Central memory CD8-positive, alpha-beta T cell (primary cell): ENCODE measurements at places on chromosomes 12 and 14.

GRCh38 chr12:78229591-78230101 is 399.0 kb downstream of the NAV3 start:
- no peaks in the 10 kb centered on the region for H3K27me3 ChIP-seq
- no peak overlapping the region for H3K4me3 ChIP-seq
- no peak overlapping the region for H3K27ac ChIP-seq
- peaks cover 2% of the 10 kb centered on the region for H3K36me3 ChIP-seq
- no peak for DNase-seq
- H3K4me1 ChIP-seq = no peaks in the 10 kb centered on the region

- no peak overlapping the region for H3K27ac ChIP-seq
- H3K27me3 ChIP-seq = peaks cover 11% of the 10 kb centered on the region
- no peaks in the 10 kb centered on the region for H3K4me1 ChIP-seq
- H3K4me3 ChIP-seq = no peak overlapping the region
Measured at GRCh38 chr12:79547044-79547734, 143.6 kb downstream of the PAWR start.

DNA sequence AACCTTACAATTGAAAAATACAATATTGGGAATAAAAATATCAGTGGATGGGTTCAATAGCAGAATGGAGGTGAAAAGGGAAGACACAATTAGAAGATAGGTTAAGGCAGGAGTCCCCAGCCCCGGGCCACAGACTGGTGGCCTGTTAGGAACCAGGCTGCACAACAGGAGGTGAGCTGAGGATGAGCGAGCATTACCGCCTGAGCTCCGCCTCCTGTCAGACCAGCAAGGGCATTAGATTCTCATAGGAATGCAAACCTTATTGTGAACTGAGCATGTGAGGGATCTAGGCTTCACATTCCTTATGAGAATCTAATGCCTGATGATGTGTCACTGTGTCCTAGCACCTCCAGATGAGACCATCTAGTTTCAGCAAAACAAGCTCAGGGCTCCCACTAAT is 27.3 kb upstream of the ST8SIA1 start:
- no peaks in the 10 kb centered on the region for H3K27me3 ChIP-seq
- no peaks in the 10 kb centered on the region for H3K4me1 ChIP-seq
- no peak for DNase-seq
- peaks cover 1% of the 10 kb centered on the region for H3K36me3 ChIP-seq
- no peak overlapping the region for H3K4me3 ChIP-seq

GRCh38 chr12:104603545-104603973 is 146.8 kb downstream of the CHST11 start:
- H3K4me3 ChIP-seq = peak overlapping the region; percentile 32
- no peak for DNase-seq
- peaks cover 15% of the 10 kb centered on the region for H3K36me3 ChIP-seq
- H3K27ac ChIP-seq = peak overlapping the region; percentile 75
- H3K4me1 ChIP-seq = peaks cover 81% of the 10 kb centered on the region
- H3K27me3 ChIP-seq = no peaks in the 10 kb centered on the region

GRCh38 chr14:36835128-36835527 is 173.5 kb downstream of the PAX9 start:
- no peak for DNase-seq
- H3K27ac ChIP-seq = no peak overlapping the region
- H3K27me3 ChIP-seq = no peaks in the 10 kb centered on the region
- H3K36me3 ChIP-seq = no peaks in the 10 kb centered on the region
- no peaks in the 10 kb centered on the region for H3K4me1 ChIP-seq

DNA sequence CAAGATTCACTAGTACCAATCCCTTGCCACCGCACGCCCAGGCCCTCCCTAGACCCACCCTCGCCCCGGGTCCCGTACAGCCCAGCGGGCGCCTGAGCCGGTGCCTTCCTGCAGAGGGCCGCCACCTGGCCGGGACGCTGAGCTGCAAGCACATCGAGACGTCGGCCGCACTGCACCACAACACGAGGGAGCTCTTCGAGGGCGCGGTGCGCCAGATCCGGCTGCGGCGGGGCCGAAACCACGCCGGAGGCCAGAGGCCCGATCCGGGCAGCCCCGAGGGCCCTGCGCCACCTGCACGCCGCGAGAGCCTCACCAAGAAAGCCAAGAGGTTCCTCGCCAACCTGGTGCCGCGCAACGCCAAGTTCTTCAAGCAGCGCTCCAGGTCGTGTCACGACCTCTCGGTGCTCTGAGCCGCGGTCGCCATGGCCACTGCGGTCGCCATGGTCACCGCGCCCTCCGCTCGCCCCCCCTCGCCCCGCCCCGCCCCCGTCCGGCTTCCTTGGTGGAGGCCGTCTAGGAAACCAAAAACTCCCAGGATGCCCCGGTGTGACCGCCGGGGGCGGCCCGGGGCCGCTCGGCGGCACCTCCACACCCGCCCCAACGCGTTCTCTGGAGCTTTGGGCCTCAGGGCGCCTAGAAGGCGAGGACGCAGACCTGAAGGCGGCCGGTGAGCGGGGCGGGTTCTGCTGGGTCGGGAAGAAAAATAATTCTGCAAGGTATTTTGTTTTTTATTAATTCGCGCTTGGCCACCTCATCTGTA is 3.7 kb downstream of the REM2 start:
- peaks cover 5% of the 10 kb centered on the region for H3K36me3 ChIP-seq
- peak overlapping the region; percentile 74 for H3K4me3 ChIP-seq
- no peaks in the 10 kb centered on the region for H3K27me3 ChIP-seq
- H3K4me1 ChIP-seq = peaks cover 27% of the 10 kb centered on the region

DNA sequence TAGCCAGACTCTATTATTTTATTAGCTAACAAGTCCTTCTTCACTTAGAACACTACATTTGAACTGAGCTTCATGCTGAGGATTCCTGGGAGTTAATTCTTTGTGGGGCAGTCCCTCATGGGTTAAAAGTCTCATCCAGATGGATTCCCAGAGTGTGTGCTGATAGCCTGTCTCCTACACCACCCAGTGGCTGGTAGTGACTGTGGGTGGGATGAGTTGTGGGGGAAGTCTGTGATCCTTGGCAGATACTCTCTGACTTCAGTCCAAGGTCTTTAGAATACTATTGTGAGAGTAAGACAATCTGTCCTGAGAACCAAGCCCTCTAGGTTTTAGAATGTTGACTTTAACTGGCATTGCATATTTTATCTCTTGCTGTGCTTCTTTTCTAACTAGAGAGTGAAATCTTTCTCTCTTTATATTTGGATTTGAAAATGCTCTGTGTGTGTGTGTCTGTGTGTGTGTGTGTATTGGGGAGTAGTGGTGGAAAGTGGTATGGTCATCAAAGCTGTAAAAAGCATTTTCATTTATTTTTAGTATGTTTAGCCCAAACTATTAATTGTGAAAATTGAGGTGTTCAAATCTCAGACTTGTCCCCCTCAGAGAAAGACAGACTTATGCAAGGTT is 37.3 kb downstream of the AKAP6 start:
- H3K4me1 ChIP-seq = no peaks in the 10 kb centered on the region
- no peak overlapping the region for H3K4me3 ChIP-seq
- no peak overlapping the region for H3K27ac ChIP-seq
- no peaks in the 10 kb centered on the region for H3K36me3 ChIP-seq
- H3K27me3 ChIP-seq = no peaks in the 10 kb centered on the region

- no peak overlapping the region for H3K4me3 ChIP-seq
- no peak for DNase-seq
- no peaks in the 10 kb centered on the region for H3K4me1 ChIP-seq
- H3K36me3 ChIP-seq = peaks cover 2% of the 10 kb centered on the region
Measured at GRCh38 chr12:84910549-84911241, 1.9 kb downstream of the SLC6A15 start.

GRCh38 chr14:23438101-23438971 is 2.9 kb upstream of the MYH7 start:
- H3K4me1 ChIP-seq = no peaks in the 10 kb centered on the region
- peaks cover 24% of the 10 kb centered on the region for H3K27me3 ChIP-seq
- peaks cover 3% of the 10 kb centered on the region for H3K36me3 ChIP-seq
- no peak overlapping the region for H3K27ac ChIP-seq

- H3K27me3 ChIP-seq = no peaks in the 10 kb centered on the region
- no peak overlapping the region for H3K4me3 ChIP-seq
- no peak for DNase-seq
- no peak overlapping the region for H3K27ac ChIP-seq
- H3K36me3 ChIP-seq = no peaks in the 10 kb centered on the region
- H3K4me1 ChIP-seq = no peaks in the 10 kb centered on the region
Measured at GRCh38 chr12:115697340-115697739, 580.2 kb downstream of the MED13L start.

- DNase-seq = no peak
- no peaks in the 10 kb centered on the region for H3K27me3 ChIP-seq
- no peak overlapping the region for H3K4me3 ChIP-seq
- H3K36me3 ChIP-seq = no peaks in the 10 kb centered on the region
Measured at GRCh38 chr14:62778310-62778709, 266.9 kb downstream of the KCNH5 start.

DNA sequence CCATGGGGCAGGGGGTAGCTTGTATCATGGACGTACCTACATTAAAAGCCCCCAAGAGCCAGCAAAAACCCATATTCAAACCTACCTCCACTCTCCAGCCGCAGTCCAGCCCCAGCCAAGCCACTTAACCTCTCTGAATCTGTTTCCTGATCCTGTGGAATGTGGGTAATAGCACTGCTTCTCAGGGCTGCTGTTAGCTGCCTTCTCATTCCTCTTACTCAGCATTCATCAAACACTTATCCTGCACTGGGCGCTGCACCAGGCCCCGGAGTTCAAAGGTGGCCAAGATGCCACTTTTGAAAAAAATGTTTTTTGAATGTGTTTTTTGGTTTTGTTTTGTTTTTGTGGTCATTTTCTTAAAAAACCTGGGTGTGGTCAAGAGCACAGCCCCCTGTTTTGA is 237.4 kb downstream of the CHST11 start:
- peak overlapping the region; percentile 77 for H3K27ac ChIP-seq
- H3K36me3 ChIP-seq = peaks cover 9% of the 10 kb centered on the region
- no peaks in the 10 kb centered on the region for H3K27me3 ChIP-seq
- peaks cover 76% of the 10 kb centered on the region for H3K4me1 ChIP-seq
- peak overlapping the region; percentile 47 for H3K4me3 ChIP-seq

DNA sequence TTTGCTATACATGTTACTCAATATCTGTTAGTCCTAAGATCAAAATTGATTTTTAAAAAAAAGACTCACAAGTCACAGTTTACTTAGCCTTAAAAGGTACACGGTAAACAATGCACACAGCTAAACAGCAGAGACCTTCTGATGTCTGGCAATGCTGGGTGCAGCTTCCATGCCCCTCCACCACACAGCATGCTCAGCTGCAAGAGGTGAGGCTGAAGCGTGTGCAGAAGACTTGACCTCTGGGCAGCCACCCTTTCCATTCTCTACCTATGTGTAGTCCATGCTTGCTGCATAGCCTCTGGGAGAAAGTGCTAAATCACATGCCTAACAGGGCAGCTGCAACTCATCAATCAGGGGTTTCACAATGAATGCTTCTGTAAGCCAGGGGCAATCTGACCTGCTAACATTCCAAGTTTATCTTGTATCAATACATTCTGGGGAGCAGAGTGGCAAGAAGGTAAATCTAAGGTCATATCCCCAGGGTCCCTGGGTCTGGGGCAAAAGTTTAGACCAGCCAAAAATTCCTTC is 44.5 kb upstream of the AMN1 start:
- no peak for DNase-seq
- peaks cover 7% of the 10 kb centered on the region for H3K4me1 ChIP-seq
- no peaks in the 10 kb centered on the region for H3K36me3 ChIP-seq
- H3K4me3 ChIP-seq = no peak overlapping the region
- H3K27ac ChIP-seq = peak overlapping the region; percentile 53
- H3K27me3 ChIP-seq = no peaks in the 10 kb centered on the region

- no peak overlapping the region for H3K4me3 ChIP-seq
- no peaks in the 10 kb centered on the region for H3K27me3 ChIP-seq
- H3K27ac ChIP-seq = no peak overlapping the region
- no peaks in the 10 kb centered on the region for H3K4me1 ChIP-seq
Measured at GRCh38 chr12:121545480-121545879, 35.3 kb downstream of the KDM2B start.

- no peaks in the 10 kb centered on the region for H3K27me3 ChIP-seq
- H3K27ac ChIP-seq = no peak overlapping the region
- no peaks in the 10 kb centered on the region for H3K36me3 ChIP-seq
- no peaks in the 10 kb centered on the region for H3K4me1 ChIP-seq
- DNase-seq = no peak
- H3K4me3 ChIP-seq = no peak overlapping the region
Measured at GRCh38 chr12:31343139-31343538, 17.2 kb upstream of the SINHCAF start.

DNA sequence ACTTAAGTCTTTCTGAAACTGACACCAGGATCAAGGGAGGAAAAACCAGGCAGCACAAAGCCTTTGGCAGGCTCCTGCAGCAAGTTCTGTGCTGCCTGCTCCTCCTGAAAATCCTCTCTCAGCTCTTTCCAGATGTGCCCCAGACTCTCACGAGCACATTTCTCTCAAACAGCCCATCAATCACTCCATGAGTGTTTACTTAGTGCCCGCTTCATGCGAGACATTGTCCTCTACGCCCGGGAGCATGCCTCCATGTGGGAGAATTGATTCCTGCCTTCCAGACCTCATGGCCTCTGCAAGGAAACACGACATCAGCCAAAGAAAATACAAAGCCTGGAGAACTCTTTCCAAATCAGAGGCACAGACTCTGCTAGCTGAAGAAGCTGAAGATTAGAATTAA is 46.5 kb upstream of the TSPAN11 start:
- no peak overlapping the region for H3K4me3 ChIP-seq
- H3K27ac ChIP-seq = no peak overlapping the region
- no peaks in the 10 kb centered on the region for H3K36me3 ChIP-seq
- no peaks in the 10 kb centered on the region for H3K4me1 ChIP-seq

DNA sequence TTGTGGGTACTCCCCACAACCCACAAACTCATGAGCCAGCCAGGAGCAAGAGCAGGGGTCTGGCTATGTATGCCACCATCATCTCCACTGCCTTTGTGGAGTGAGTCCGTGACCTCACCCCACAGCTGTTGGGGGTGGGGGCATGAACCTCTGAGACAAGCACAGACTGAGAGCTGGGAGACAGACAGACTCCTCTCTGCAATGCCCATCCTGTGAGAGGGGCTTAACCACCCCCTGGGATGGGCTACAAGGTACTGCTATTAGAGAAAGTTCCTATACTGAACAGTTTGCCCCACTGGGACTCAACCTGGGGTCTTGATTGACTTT is 84.5 kb downstream of the PITPNM2 start:
- no peak overlapping the region for H3K4me3 ChIP-seq
- no peak for DNase-seq
- H3K27ac ChIP-seq = no peak overlapping the region
- H3K27me3 ChIP-seq = no peaks in the 10 kb centered on the region

GRCh38 chr12:65339161-65339560 is 60.7 kb downstream of the MSRB3 start:
- H3K27ac ChIP-seq = no peak overlapping the region
- DNase-seq = no peak
- H3K27me3 ChIP-seq = peaks cover 16% of the 10 kb centered on the region
- H3K4me3 ChIP-seq = no peak overlapping the region

- peaks cover 54% of the 10 kb centered on the region for H3K27me3 ChIP-seq
- no peak for DNase-seq
- no peak overlapping the region for H3K4me3 ChIP-seq
- no peaks in the 10 kb centered on the region for H3K36me3 ChIP-seq
- H3K4me1 ChIP-seq = no peaks in the 10 kb centered on the region
- no peak overlapping the region for H3K27ac ChIP-seq
Measured at GRCh38 chr12:67091204-67091603, 178.0 kb upstream of the CAND1 start.
